ENCODE measurements at places on chromosomes 5 and 9. TPM values are rescaled to one million over a fixed set of nuclear protein-coding genes. Genes with fewer than 3 reads are reported as not detected.

MYMK gene
- 0.37 TPM for polyA plus RNA-seq

PDGFRB gene
- polyA plus RNA-seq, result 137 TPM

CCDC171 gene
- polyA plus RNA-seq, result 9.4 TPM

PRRX2 gene
- 0.52 TPM for polyA plus RNA-seq

LARP1 gene
- 172 TPM for polyA plus RNA-seq

CTSV gene
- polyA plus RNA-seq, result 32.0 TPM

QRFP gene
- polyA plus RNA-seq, result 0.30 TPM

C9orf50 gene
- polyA plus RNA-seq, result 0.30 TPM

STK32A gene
- 23.9 TPM for polyA plus RNA-seq

IL4 gene
- 0.57 TPM for polyA plus RNA-seq

AQP7 gene
- 24.4 TPM for polyA plus RNA-seq

C7 gene
- polyA plus RNA-seq, result 148 TPM

All from left kidney (tissue), 8 donors.